Left lobe of liver (tissue), 2 donors: ENCODE measurements at places on chromosomes 12 and 14.

- no peak for DNase-seq
Observed at GRCh38 chr14:73997108-73997943, 21.8 kb downstream of the ENTPD5 start.

- DNase-seq, result no peak
Observed at GRCh38 chr14:81329640-81330381, 70.3 kb downstream of the STON2 start.

- DNase-seq, result no peak
Observed at GRCh38 chr12:93125126-93125525, 196.0 kb upstream of the EEA1 start.

DNA sequence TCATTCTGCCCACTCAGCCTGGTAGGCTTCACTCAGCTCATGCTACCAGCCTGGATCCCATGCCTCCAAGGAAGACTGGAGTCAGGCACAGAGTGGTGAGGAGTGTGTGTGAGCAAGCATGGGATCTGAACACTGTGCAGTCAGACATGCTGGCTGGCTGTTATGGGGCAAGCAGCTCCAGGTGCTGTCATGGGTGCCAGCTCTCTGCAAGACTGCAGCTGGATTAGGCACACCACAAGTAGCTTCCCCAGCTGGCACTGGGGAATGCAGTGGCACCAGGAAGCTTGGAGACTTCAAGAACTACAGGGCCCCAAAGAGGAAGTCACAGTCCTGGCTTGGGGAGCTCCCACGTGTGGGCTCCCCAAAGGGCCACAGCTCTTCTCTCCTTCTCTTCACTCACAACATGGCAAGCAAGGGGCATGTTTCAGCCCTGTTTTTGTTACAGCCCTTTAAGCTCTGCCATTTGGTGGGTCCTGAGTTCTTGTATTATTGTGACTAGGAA, 202.5 kb downstream of the VRK1 start:
- DNase-seq, result no peak

DNA sequence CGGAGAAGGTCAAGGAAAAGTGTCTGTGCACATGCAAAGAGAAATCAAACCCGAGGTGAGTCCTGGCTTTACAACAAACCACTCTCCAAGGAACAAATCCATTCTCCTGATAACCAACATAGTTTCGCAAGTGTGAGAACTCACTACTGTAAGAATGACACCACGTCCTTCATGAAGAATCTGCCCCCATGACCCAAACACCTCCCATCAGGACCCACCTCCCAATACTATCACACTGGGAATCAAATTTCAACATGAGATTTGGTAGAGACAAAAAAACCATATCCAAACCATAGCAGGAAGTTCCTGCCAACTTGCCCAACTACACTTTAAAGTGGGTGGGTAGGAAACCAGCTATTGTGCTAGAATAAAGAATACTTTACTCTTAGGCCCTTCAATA, 2.4 kb upstream of the ERC1 start:
- DNase-seq, result no peak

DNA sequence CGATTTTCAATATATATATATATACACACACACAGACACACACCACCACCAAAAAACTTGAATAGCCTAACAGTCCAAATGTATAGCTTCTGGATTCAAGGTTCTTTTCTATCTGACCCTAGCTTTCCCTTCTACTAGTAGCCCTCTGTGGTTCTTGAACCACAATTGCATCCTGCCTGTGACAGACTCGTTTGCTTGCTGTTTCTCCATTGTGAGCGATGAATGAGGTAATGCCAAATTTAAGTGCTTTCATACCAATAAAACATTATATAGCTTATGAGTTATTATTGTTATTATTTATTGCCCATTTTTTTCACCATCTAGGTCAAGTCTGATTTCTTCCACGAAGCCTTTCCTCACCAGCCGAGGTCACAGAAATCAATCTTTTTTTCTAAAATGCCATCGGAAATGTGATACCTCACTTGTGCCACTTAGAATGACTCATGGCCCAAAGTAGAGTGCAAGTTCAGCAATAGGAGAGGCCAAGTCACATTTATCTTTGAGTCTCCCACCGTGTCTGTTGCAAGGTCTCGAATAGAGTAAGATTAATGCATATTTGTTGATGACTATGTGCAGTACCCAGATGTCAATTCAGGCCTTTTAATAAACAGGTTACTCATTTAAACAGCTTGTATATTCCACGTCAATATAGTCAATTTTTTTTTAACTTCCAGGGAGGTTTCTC, 1015.8 kb upstream of the SEL1L start:
- DNase-seq, result no peak
